Naive B cell (primary cell): ENCODE measurements at places on chromosomes 16 and 17. TPM values are rescaled to one million over a fixed set of nuclear protein-coding genes. Genes with fewer than 3 reads are reported as not detected.

Gene IL21R
- 77.2 TPM for polyA plus RNA-seq

Gene C16orf46
- polyA plus RNA-seq = 0.49 TPM

Gene C16orf54
- polyA plus RNA-seq = 28.1 TPM

Gene PRM2
- not detected for polyA plus RNA-seq

Gene CDT1
- polyA plus RNA-seq = 0.17 TPM

Gene HBZ
- polyA plus RNA-seq = not detected

Gene BLTP2
- 42.6 TPM for polyA plus RNA-seq

Gene TMIGD1
- polyA plus RNA-seq = not detected

Gene RAI1
- 1.9 TPM for polyA plus RNA-seq

Gene TBC1D28
- not detected for polyA plus RNA-seq

Gene CCL5
- 15.3 TPM for polyA plus RNA-seq

Gene ITPRIPL2
- polyA plus RNA-seq = not detected

Gene GRAP
- polyA plus RNA-seq = 55.1 TPM

Gene NLE1
- polyA plus RNA-seq = 4.4 TPM

DNA sequence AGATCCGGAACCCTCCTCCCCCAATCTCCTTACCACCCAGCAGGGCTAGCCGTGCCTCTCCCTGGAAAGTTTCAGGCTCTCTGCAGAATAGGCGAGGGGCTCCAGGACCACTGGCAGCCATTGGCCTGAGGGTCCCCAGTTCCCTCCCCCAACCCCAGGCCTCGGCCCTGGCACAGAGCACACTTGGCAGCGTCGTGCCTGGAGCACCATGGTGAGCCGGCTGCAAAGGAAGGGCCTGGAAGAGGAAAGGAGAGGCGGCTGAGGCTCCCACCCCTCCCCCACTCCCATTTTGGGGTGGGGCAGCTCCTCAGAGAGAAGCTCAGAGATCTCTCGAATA lies 369 bp upstream of the BTBD17 start:
- no peaks in the 10 kb centered on the region for H3K4me1 ChIP-seq
- H3K27me3 ChIP-seq = peaks cover 75% of the 10 kb centered on the region
- no peak for DNase-seq
- H3K36me3 ChIP-seq = no peaks in the 10 kb centered on the region
- H3K27ac ChIP-seq = no peak overlapping the region

DNA sequence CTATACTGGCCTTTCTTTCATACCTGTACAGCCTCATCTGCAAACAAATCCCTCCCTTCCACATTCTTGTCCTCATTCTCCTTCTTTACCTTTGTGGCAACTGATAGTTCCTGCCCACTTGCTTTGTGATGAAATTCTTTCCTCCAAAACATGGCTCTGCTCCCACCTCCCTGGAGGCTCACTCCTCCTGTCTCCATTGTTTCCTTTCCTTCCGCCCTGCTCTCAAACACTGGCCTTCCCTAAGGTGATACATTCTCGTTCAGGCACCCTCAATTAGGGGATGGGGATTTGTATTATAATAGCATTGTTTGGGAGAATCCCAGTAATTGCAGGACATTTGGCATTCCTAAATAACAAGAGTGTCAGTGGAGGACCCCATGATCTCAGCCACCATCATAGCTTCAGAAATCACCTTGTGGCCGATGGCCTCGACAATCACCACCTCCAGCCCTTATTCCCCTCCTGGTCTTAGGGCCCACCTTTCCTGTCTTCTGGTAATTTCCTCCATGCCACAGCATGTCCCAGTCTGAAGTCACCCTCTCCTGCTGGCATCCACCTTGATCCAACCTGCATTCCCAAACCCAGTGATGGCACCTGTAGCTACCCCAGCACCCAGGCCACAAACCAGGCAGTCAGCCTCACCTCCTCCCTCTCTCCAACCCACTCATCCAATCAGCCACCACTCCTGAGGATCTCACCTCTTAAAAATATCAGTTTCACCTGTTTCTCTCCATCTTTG lies 7.9 kb downstream of the UNC119 start:
- H3K27me3 ChIP-seq = no peaks in the 10 kb centered on the region
- peaks cover 10% of the 10 kb centered on the region for H3K36me3 ChIP-seq
- peaks cover 30% of the 10 kb centered on the region for H3K4me1 ChIP-seq
- H3K27ac ChIP-seq = peak overlapping the region; percentile 70
- no peak for DNase-seq
- H3K4me3 ChIP-seq = no peak overlapping the region

DNA sequence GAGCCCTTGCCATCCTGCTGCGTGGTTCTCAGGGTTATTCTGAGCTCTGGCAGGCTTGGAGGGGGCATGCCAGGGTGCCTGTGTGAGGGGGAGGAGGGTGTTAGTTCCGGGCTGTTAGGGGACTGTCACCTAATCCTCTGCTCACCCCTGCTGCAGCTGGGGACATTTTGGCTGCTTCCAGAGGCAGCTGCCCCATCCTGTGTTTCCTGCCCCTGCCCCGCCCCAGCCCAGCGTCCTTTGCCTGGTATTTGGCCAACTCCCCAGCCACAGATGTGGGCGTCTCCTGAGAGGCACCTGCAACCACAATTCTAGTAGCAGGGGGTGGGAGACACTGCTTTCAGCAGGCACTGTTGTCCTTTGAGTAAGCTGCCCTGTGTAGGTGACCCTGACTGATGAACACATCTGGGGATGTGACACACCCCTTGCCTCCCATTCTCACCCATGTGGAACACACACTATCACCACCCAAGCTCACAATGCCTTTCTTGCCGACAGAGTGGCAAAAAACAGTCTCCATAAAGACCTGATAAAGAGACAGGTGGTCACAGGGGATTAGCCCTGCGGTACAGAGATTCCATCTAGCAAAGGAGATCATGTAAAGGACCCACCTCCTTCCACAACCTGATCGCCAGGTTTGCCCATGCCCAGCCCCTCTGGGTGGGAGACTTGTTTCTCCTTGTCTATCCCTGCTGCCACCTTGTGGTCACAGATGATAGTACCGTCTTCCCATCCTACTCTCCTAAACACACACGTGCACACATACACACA lies at the start of gene CHRNE:
CHRNE (minus strand) TSS at position 48 of the 768 bp plus-strand sequence; CDS start at position 13, 35 bp downstream.
- H3K36me3 ChIP-seq = no peaks in the 10 kb centered on the region
- H3K27me3 ChIP-seq = peaks cover 7% of the 10 kb centered on the region
- DNase-seq = peak; percentile 73

- H3K4me3 ChIP-seq = no peak overlapping the region
- H3K27ac ChIP-seq = no peak overlapping the region
- peaks cover 10% of the 10 kb centered on the region for H3K27me3 ChIP-seq
- H3K4me1 ChIP-seq = no peaks in the 10 kb centered on the region
- no peaks in the 10 kb centered on the region for H3K36me3 ChIP-seq
Observed at GRCh38 chr17:62950067-62950466, 16.0 kb upstream of the TANC2 start.

GRCh38 chr17:40958086-40958953 lies 8.4 kb downstream of the KRT39 start:
- no peak overlapping the region for H3K4me3 ChIP-seq
- H3K4me1 ChIP-seq = peaks cover 4% of the 10 kb centered on the region
- peaks cover 50% of the 10 kb centered on the region for H3K27me3 ChIP-seq
- H3K36me3 ChIP-seq = no peaks in the 10 kb centered on the region
- H3K27ac ChIP-seq = no peak overlapping the region
- no peak for DNase-seq

DNA sequence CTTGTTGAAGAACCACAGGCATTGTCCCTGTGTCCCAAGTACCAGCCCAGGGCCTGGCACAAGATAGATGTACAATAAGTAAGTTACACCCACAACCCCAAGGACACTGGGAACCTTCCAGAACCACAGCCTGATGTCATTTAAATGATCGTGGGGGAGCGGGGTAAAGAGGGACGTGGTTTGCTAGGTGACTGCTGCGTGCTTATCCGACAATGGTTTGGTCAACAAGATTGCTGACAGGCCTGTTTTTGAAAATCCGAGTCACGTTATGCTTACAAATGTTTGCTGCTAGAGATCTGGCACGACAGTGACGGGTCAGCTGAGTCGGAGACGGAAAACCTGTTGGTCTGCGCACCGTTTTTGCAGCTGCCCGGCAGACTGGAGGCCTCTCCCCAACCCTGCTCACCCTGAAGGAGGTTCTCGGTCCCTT lies 22.8 kb downstream of the COTL1 start:
- H3K4me3 ChIP-seq = peak overlapping the region; percentile 87
- H3K27ac ChIP-seq = peak overlapping the region; percentile 97
- H3K36me3 ChIP-seq = peaks cover 14% of the 10 kb centered on the region
- no peak for DNase-seq
- peaks cover 54% of the 10 kb centered on the region for H3K4me1 ChIP-seq
- H3K27me3 ChIP-seq = no peaks in the 10 kb centered on the region

DNA sequence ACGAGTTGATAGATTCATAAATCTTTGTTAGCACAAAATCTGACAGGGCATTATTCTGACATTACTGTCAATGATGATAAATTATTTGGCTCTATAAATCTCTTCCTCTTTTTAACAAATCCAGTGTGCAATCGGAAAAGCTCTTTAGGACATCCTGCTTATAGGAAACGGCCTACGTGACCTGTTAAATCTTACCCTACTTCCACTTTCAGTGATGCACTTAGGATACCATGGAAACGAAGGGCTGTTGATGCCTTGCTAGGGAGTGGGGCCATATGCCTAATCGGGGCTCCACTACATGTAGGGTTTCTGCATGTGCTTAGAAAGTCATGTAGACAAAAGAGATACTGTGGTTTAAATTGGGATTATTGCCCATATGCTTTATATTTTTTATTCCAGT lies 27.2 kb downstream of the ZNF594 start:
- no peaks in the 10 kb centered on the region for H3K27me3 ChIP-seq
- H3K36me3 ChIP-seq = no peaks in the 10 kb centered on the region
- H3K4me1 ChIP-seq = peaks cover 16% of the 10 kb centered on the region

DNA sequence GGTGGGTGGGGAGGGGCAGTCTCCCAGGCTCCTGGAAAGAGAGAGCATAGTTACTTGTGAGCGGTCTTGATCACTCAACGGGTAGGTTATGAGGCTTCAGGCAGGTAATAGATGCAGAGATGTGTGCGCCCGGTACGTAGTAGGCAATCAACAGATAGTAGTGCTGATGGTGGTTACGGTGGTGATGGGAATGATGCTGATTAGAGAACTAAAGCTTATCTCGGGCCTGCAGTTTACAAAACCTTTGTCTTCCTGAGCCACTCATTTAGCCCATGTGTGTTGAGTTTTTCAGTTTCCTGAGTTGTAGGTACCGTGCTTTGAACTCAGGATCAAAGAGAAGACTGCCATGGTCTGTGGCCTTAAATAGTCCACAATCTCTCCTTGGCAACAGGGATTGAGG lies 401.0 kb downstream of the SNX29 start:
- DNase-seq = no peak
- H3K4me1 ChIP-seq = peaks cover 36% of the 10 kb centered on the region
- H3K36me3 ChIP-seq = peaks cover 9% of the 10 kb centered on the region
- H3K4me3 ChIP-seq = no peak overlapping the region
- no peaks in the 10 kb centered on the region for H3K27me3 ChIP-seq

DNA sequence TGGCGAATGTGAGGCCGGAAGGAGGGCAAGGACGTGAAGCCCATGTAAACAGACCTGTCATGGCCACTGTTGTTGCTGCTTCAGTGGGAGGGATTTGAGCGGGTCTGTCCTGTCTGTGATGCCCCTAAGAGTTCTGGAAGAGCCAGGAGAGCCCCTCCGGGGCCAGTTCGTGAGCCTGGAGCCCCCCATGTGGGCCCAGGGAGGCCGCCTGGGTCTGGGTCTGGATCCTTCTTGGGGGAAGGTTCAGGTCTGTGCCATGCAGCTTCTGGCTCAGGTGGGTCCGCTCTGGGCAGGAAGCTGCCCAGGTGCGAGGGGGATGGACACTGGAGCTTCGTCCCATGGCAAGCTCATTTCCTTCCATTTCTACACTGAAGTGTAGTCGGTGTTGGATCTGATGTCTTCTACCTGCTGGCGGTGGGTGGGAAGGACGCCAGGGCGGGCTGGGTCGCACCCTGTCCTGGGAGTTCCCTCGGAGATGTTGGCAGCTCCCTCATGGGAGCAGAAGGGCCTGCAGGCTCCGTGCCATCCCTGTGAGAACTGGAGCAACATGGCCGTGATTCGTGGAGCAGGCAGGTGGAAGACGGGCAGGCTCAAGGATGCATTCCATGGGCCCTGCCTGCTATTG lies 11.2 kb upstream of the WFIKKN1 start:
- no peaks in the 10 kb centered on the region for H3K36me3 ChIP-seq
- no peak overlapping the region for H3K4me3 ChIP-seq
- no peak overlapping the region for H3K27ac ChIP-seq
- H3K27me3 ChIP-seq = no peaks in the 10 kb centered on the region
- DNase-seq = no peak

GRCh38 chr17:29577001-29577370 lies 8.5 kb downstream of the TP53I13 start:
- no peak overlapping the region for H3K27ac ChIP-seq
- peaks cover 8% of the 10 kb centered on the region for H3K36me3 ChIP-seq
- H3K27me3 ChIP-seq = no peaks in the 10 kb centered on the region
- H3K4me3 ChIP-seq = no peak overlapping the region

DNA sequence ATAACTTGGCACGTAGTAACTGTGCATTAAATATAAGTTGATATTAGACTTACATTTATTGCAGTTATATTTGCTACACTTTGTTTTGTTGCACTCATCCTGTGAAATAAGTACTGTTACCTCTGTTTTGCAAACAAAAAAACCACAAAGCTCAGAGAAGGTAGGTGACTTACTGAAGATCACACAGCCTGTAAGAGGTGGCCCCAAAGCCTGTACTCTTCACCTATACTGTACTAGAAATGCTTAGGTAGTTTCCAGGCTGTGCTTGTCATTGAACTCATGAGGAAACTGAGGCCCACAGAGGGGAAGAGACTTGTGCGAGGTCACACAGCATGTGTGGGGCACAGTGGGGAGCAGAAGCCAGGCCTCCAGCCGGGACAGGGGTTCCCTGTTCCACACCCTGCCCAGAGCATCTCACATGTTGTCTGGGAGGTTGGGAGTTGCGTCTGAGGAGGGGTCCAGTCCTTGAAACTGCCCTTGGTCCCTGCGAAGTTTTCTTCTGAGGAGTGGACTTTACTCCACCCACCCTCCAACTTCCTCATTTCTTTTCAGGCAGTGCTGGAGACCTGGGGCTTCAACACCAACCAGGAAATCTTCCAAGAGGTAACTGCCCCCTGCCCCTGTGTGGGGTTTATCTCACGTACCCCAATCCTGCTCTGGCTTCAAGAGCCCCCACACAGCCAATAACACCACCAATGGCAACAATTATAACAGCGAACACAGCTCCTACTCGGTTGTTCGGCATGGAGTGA lies 13.0 kb downstream of the CETP start:
- no peak for DNase-seq
- no peaks in the 10 kb centered on the region for H3K36me3 ChIP-seq
- no peaks in the 10 kb centered on the region for H3K27me3 ChIP-seq

GRCh38 chr17:7509937-7510336 lies 25.8 kb downstream of the POLR2A start:
- no peak for DNase-seq
- peaks cover 13% of the 10 kb centered on the region for H3K36me3 ChIP-seq
- no peaks in the 10 kb centered on the region for H3K27me3 ChIP-seq

- no peak overlapping the region for H3K27ac ChIP-seq
- H3K36me3 ChIP-seq = no peaks in the 10 kb centered on the region
- peak; percentile 40 for DNase-seq
- no peaks in the 10 kb centered on the region for H3K27me3 ChIP-seq
- H3K4me3 ChIP-seq = no peak overlapping the region
Observed at GRCh38 chr17:58447039-58447975, 30.0 kb upstream of the RNF43 start.
